Activated naive CD8-positive, alpha-beta T cell treated with anti-CD3 and anti-CD28 coated beads, Interleukin-2, amount 10 ng/mL, durations not matched to agents 7 days and 5 days (primary cell): ENCODE measurements at places on chromosomes 3 and 15. TPM values are rescaled to one million over a fixed set of nuclear protein-coding genes. Genes with fewer than 3 reads are reported as not detected.

ANO10 gene
- 11.8 TPM for total RNA-seq

FBXO22 gene
- total RNA-seq = 33.9 TPM

DNA sequence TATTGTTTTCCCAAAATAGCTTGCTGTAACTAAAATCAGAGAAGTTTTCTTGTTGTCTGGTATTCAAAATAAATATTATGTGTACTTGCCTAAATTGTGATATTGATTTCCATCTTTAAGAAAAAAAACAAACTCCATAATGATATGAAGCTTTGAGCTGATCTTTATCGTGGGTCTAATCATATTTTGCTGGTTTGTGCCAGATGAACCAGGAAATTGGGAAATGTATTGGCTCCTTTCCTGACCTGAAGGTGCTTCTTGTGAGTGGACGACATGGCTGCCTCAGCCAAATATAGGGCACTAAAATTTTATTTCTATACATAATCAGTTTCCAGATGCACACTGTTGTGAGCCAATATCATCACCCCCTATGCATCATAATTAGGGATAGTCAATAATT, 113.3 kb downstream of the DIPK2A start:
- no peak for DNase-seq

DNA sequence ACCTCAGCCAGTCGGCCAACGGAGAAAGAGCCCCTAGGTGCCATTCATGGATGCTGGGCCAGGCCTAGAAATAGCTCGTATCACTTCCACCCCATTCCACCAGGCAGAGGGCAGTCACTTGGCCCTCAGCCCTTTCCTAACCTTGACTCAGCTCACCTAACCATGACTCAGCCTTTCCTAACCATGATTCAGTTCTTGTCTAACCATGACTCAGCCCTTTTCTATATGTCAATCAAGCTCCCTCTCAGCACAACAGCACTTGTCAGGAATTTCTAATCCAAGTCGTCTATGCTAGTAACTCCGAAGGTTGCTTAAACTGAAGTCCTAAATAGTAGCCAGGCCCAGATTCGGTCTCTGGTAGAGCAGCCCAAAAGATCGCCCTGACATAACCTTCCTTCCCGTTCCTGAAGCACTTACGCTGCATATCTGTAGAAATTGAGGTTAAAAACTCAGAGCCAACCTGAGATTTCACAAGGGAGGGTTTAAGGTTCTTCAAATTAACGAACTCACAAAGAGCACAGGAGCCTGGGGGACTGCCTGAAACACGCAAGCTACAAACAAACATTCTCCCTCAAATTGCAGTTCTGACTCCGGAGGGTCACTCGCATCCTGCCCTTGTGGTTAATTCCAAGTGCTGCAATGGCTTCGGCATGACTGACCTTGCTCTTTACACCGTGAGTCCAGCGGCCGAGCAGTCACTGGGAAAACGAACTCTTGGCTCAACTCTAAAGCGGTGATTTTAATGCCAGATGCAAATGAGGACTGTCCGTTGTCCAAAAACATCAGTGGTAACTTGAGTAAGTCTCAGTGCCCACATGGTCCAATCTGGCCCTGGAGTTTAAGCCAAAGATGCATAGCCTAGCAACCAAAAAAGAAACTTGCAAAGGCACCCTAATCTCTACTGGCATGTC, 99.9 kb downstream of the ADAMTS17 start:
- no peak for DNase-seq

DNA sequence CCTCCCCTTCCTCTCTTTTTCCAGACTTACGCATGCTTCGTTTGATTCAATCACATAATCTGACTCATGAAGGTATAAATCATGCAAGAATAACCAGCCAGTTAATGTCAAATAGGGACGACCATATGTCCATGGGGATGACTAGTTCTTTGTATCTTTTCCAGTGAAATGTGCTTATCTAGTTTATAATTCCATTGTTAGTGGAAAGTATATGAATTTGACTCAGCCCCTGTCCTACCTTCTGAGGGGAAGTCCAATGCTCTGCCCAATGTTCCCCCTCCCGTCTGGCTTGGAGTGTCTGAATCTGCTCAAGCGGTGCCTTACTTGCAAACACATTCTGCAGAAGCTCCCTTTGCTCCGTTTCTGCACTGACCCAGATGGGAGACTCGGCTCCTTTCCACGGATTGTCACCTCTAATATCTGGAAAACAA, 55.0 kb upstream of the EPHB3 start:
- no peak for DNase-seq

GRCh38 chr15:58910456-58910855, 23.0 kb downstream of the SLTM start:
- no peak for DNase-seq

DNA sequence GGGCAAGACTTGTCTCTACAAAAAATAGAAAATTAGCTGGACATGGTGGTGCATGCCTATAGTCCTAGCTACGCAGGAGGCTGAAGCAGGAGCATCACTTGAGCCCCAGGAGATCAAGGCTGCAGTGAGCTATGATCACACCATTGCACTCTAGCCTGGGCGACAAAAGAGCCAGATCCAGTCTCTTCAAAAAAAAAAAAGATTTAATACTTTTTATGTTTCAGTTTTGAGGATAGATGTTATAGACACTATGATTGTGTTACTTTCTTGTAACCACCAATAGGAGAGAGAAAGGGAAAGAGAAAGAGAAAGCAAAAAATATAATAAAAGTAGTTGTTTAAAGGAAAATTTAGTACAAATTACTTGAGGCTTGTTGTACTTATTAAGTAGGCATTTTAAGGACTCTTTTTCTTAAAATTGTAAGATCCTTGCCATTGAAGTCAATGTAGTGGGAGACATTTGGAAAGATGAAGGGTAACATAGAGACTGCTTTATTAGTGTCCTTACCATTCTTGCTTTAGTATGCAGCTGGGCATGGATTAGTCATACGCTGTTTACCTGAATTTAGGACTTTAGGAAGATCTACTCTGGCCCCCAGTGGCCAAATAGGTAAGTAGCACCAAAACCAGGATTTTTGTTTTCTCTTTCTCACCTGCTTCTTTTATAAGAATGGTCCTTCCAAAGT, 35.1 kb upstream of the ZDHHC23 start:
- DNase-seq = no peak
